ENCODE measurements at places on chromosomes 1 and 21. TPM values are rescaled to one million over a fixed set of nuclear protein-coding genes. Genes with fewer than 3 reads are reported as not detected.

Gene PDZK1
- 1.1 TPM for polyA plus RNA-seq

GRCh38 chr1:32768110-32768850 lies 48.9 kb downstream of the YARS1 start:
- DNase-seq = no peak

Gene LGALS8
- 28.0 TPM for polyA plus RNA-seq

DNA sequence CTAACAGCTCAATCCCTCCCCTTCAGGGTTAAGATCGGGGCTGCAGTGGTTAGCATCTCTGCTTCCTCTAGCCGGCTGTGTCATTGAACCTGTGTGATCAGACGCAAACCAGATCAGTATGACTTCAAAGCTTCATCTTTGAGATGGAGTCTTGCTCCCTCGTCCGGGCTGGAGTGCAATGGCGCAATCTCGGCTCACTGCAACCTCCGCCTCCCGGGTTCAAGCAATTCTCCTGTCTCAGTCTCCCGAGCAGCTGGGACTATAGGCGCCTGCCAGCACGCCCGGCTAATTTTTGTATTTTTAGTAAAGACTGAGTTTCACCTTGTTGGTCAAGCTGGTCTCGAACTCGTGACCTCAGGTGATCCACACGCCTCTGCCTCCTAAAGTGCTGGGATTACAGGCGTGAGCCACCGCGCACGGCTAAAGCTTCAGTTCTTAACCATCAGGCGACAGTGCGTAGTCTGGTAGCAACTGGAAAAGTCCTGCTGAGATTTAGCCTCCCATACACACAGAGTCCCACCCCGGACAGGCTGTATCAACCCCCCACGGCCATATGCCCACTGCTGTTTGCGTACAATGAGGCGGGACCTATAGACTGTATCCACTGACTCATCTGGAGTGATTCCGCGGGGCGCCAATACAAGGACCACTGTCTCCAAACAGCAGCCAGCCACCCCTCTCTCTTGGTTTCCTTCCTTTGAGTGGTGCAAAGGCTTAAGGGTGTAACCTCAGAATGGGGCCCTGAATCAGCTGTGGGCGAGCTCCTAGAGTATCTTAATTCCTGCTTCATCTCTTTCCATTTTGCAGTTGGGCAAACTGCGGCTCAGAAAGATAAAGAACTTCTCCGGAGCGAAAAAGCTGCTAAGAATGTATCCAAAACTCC lies 23.3 kb downstream of the CELA3A start:
- DNase-seq = peak; percentile 76

- DNase-seq = no peak
Measured at GRCh38 chr1:59364037-59364436, 67.1 kb downstream of the FGGY start.

DNA sequence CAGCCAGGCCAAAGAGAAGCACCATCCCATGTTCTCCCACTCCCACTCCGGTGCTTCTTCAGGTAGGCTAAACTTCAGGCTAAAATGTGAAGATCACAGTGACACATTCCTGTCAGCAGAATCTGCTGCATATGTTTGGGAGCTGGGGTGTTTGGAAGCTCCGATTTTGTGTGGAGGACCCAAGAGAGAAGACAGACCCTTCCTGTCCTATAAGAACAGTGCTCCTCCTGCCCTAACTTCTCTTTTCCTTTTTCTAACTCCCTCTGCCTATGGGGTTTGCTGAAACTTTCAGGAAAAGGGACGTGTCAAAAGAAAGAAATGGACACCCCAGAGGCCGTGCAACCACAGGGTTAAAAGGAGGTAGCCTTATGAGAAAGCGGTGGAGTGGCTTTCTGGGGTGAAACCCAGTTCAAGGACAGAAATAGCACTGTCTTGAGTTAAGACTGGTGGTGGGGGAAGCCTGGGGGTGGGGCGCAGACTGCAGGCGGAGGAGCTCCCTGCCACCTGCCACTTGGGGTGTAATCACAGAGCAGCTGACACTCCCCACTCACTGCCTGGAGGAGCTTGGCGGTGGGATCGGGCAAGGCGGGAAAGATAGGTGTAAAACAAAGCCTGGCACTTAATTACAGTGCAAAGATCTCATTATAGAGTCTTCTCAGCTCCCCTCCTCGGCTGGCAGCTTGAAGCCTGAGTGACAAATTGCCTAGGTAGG lies 645 bp upstream of the TLR5 start:
- DNase-seq = no peak

DNA sequence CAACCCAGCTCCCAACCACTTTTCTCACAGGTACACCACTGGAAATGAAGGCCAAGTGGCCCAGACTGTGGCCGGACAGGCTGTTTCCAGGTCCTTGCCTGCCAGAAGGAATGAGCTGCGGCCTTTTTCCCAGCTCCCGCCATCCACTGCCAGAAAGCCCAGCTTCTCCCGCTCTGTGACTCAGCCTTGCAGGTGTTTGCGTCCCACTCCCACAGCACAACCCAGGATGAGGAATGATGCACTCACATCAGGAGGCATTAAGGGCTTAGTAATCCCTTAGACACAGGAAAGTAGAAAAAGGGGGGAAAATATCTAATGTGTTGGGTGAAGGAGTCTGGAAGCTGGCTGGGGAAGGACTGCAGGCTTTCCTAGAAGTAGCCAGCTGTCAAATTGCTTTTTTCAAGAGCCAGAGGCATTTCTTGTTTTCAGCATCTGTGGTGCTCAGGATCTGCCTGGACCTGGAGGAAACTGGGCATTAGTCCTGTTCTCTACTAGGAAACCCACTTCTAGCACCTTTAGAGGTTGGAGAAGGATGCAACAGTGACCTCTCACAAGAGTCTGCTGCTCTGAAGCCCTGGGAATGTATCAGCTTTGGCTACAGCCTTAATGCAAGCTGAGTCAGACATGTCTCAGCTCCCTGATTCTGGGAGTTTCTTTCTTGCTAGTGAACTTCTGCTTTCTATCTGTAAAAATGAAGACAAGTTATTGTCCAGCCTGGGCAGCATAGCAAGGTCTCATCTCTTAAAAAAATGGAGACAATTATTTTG lies 13.2 kb upstream of the MAP1LC3C start:
- DNase-seq = peak; percentile 63

DNA sequence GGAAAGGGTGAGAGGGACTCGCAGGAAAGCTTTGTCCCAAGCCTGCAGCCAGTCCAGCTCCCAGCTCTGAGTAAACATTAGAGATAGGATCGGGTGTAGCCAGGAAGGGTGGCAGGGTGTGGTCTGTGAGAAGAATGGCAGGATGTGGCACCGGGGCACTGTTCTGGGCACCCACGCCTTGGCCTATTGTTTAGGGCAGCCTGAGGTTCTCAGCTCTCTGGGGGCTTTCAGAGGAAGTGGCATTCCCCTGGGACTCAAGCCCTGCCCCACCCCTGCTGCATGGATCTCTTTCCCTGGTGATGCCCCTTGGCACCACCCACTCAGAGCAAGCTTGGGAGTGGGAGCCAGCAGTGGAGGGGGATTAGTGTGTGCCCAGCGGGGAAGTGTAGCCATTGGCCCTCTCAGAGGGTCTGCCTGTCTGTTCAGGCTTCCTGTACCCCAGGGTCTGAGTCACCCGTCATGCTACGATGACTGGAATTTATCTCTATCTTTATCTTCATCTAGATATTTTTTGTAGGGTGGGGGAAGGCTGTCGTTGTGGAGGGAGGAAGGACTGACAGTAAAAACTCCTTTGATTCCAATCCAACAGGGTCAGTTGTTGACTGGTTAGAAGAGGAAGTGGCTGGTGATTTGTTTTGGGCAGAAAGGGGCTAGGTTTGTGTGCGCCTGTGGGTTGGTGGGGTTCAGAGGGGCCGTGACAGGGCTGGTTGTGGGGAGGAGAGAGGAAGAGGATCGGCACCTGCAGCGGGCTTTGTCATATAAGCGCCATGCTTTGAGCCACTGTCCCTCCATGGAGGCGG lies 31.6 kb downstream of the SOX13 start:
- DNase-seq = no peak

Gene MRAP
- polyA plus RNA-seq = 2.6 TPM

- DNase-seq = no peak
Measured at GRCh38 chr1:71780681-71781080, 501.7 kb downstream of the NEGR1 start.

GRCh38 chr1:47224676-47225399 lies 7.2 kb downstream of the TAL1 start:
- no peak for DNase-seq

DNA sequence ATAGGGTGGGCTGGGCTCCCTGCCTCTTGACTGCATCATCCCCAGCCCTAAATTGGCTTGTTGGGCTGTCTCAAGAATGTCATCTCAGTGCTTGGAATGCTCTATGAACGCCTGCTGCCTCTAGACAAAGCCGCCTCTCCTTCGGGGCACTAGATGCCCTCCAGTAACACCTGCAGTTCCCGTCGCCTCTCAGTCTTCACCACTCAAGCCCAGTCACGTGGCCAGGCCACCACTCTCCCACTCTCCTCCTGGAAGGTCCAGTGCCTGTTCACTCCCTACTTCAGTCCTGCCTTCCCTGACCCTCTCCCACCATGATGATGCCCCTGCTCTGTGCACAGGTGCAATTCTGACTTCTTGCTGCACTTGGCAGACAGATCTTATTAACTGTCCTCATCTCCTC lies 7.0 kb downstream of the TAS1R2 start:
- no peak for DNase-seq

Gene IQGAP3
- polyA plus RNA-seq = 6.7 TPM

- peak; percentile 19 for DNase-seq
Measured at GRCh38 chr1:151370211-151370911, 2.1 kb downstream of the SELENBP1 start.

- no peak for DNase-seq
Measured at GRCh38 chr1:201088901-201089525, 23.2 kb downstream of the CACNA1S start.

Gene MCOLN2
- polyA plus RNA-seq = 0.08 TPM

Gene KRTAP10-12
- polyA plus RNA-seq = not detected

DNA sequence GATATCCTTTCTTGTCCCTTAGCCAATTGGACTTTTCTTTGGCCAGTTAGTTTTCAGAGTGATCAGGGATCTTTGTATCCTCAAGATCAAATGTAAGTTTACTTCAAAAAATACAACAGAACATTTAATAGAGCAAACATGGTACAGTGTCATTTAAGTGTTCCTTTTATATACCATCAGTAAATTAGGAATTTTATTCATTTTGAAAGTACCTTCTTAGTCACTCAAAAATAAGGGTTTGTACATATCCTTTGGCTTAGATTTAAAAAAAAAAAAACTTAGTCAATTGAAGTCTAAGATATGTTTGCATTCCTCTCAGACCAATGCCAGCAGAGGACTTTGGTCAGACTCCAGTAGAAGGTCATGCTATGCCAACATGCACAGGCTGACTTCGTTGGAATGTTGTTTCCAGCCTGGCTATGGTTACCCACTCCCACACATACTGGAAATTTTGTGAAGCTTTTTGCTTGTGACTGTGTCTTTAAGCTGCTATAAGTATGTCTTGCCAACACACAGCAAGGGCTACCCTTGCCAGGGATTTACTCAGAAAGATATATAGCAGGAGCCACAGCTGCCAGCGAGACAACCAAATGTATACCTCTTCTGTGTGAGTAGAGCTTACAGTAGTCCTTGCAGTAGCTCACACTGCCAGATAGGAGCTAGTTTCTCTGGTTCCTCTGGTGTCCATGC lies 81.5 kb upstream of the LRIF1 start:
- DNase-seq = no peak

Gene IFNAR2
- polyA plus RNA-seq = 12.8 TPM

DNA sequence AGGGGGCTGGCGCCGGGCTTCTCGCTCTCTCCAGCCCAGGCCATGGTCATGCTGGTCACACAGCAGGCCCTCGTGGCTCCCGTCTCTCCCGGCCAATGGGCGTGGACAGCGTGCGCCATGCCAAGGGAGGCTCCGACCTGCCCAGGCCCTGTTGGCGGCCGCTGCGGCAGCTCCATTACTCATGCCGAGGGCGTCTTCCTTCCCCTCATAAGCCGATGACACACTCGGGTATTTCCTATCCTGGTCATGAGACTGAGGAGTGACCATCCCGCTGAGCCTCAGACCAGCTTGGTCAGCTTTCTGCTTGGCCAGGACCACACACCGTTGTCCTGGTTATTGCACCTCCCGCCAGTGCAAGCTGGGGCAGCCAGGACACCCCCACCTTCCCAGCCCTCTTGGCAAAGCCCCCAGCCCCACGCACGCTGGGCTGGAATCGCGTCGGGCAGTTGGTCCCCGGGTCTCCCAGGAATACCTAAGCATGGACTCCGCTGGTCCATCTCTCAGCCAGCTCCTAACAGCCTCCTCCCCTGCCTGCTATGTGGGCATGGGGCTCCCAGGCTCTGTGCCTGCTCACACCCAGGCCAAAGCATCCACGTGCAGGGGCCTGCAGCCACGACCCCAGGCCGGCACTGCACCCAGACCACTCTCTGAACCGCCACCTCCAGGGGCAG lies 49.8 kb downstream of the ARHGEF16 start:
- no peak for DNase-seq

- no peak for DNase-seq
Measured at GRCh38 chr1:151373196-151373595, 691 bp upstream of the SELENBP1 start.

Gene BCAN
- 0.88 TPM for polyA plus RNA-seq

Gene INSRR
- 0.93 TPM for polyA plus RNA-seq

Gene GRIK3
- polyA plus RNA-seq = 0.50 TPM

Gene PRR9
- polyA plus RNA-seq = not detected

DNA sequence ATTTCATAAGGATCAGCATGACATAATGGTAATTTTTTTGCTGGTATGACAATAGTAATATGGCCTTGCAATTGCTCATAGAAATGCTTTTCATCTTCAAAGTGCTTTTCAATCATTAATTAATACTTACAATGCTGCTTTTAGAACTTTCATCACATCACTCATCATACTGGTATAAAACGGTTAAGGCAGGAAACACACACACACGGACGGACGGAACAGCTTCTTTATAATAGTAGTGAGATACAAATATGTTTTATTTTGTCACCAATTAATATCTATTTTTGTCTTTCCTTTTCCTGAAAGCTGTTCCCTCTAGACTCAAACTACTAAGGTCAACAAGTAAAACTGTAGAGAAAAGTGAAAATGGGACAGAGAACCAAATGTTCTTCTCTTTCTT lies 353.9 kb upstream of the PKN2 start:
- DNase-seq = no peak

DNA sequence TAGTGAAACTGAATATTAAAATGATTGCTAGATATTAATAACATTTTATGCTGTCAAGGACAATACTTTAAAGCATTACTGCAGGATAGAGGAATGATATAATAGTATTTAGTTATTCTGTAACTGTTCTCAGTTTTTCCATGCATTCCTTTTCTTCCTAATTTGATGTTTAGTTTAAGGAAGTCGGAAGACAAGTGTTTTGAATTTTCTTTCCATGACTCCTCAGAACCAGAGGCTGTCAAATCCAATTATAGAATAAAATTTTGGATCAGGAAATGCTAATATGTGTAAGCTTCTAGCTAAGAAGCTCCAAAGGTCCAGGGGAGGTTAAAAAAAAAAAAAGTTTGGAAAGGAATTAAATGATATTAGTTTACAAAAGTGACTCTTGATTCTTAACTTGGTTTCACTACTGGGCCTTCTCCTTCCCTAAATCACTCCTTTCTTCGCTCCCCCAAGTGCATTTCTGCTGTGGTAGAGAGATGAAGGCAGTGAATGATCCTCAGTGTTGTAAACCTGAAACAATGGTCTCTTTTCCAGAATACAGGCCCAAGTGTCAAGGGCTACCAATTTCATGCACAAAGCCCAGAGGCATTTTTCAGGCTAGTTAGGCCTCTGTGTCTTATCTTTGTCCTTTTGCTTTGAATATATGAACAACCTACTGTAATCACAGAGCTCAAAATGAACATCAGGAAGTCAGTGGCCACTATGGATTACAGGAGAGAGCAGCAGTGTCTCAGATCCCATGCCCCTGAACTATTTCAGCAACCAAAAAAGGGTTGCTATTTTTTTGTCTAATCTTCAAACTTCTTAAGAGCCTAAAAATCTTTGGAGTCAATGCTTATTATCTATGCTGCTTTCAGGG lies 6.2 kb downstream of the ADSS2 start:
- DNase-seq = no peak

- peak; percentile 34 for DNase-seq
Measured at GRCh38 chr1:196355206-196355786, 252.9 kb downstream of the KCNT2 start.

All from hindlimb muscle (tissue), 1 donor.